ENCODE measurements at places on chromosomes 1 and 21.

DNA sequence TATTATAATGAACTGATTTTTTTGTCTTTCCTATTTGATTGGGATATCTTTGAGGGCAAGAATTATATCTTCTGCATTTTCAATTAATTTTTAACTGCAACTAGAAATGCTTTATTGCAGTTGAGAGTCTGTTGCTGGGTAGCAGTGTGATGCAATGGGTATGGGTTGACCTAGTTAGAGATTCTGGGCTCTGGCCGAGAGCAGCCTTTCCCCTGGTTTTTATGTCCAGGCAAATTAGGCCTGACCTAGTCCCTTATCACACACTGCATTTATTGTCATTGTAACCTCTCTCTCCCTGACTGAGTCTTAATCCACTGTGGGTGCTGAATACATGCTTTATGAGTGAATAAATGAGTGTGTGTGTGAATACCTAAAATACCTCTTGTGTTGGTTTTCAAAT lies 206.4 kb upstream of the PTGFR start:
- no peak for DNase-seq

DNA sequence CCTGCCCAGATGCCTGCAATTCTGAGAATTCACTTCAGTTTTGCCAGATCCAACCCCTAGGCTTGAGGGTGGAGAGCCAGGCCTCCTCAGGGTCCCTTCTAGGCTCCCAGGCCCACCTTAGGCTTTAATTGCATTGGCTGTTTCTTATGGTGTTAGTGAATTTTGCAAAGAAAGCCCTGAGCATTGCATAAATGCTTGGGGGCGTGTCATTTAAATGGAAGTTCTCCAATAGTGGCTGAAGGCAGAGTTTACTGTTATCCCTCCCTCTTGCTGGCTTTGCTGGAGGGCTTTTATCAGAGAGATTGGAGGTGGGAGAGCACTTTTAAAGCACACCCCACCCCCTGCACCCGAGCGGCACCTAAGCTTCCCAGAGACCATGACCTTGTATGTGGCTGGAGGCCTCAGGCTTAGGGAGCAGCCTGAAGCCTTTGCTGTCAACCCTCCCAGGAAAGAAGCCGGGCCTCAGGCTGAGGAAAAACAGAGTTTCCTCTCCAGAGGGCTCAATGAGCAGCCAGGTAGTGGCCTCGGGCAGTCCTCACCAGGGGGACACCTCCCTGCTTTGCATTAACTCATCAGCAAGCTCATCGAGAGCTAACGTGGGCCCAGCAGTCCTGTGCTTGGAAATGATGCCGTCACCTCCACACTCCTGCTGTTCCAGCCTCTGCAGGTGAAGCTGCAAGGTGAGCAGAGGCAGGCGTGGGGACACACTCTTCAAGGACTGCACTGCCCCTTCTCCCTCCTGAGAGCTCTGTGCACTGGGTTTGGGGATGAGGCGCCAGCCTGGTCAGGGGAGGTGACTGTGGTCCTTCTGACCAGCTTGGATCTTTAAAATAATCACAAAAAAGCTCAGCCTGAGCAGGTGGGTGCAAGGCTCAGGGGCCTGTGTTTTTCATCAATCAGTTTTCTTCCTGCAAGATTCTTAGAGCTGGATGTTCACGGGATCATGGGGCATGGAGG lies 58.0 kb downstream of the STUM start:
- no peak for DNase-seq

DNA sequence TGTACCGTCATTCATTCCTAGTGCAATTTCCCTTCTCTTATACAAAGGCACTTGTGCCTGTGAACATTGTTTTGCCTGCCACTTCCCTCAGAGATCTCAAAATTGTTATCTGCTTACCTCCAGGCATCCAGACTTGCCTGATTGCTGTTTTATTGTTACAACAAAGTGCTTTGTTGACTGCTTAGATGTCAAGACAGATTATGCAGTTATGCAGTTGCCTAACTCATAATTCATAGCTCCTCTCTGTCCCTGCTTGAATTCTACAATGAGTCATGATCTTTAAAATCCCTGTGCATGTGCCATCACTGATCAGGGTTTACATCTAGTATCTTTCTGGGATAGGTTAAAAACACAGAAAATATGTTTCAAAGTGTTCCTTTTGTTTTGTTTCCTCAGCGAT lies 24.5 kb downstream of the CXADR start:
- DNase-seq, result peak; percentile 51

- DNase-seq, result no peak
Observed at GRCh38 chr1:184052194-184052559, 647 bp downstream of the TSEN15 start.

GRCh38 chr1:172176206-172176605 lies 244.3 kb upstream of the C1orf105 start:
- DNase-seq, result no peak

Measured in MV-4-11 (cell line).